ENCODE measurements at places on chromosomes 2 and 18. TPM values are rescaled to one million over a fixed set of nuclear protein-coding genes. Genes with fewer than 3 reads are reported as not detected.
A peak's percentile ranks its signal among the peaks of the same experiment; 100 is the strongest.

DNA sequence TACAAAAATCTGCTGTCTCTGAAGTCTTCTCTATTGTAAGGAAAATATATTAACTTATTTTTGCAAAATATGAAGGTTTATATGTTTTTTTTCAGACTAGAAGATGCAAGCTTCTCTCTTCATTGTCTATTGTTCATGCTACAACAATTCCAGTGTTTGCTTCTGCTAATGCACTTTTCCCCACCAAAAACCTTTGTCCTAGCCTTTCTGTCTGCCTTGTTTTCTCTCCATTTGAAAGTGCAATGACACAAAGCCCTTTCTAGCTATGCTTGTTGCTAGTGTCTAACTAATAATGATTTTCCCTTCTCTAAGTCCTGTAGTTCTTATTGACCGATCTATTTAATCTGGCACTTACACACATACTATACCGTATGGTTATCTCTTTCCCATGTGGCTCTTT lies 369.5 kb upstream of the CELF4 start:
- no peak for DNase-seq

DNA sequence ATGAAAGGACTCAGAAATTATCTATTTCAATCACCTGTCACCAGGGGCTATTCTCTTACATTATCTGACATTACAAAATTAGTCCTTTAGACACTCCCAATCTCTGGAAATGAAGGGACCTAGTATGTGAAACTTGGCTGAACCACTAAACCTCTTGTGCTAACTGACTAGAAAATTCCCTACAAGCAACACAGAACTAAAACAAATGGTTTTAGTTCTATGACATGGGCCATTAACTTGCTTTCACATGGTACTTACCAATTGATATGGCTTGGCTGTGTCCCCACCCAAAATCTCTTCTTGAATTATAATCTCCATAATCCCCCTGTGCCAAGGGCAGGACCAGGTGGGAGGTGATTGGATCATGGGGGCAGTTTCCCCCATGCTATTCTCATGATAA lies 16.6 kb downstream of the SERPINE2 start:
- DNase-seq = no peak

- peak; percentile 36 for DNase-seq
Measured at GRCh38 chr18:74951165-74951760, 257.7 kb downstream of the PTGR3 start.

DNA sequence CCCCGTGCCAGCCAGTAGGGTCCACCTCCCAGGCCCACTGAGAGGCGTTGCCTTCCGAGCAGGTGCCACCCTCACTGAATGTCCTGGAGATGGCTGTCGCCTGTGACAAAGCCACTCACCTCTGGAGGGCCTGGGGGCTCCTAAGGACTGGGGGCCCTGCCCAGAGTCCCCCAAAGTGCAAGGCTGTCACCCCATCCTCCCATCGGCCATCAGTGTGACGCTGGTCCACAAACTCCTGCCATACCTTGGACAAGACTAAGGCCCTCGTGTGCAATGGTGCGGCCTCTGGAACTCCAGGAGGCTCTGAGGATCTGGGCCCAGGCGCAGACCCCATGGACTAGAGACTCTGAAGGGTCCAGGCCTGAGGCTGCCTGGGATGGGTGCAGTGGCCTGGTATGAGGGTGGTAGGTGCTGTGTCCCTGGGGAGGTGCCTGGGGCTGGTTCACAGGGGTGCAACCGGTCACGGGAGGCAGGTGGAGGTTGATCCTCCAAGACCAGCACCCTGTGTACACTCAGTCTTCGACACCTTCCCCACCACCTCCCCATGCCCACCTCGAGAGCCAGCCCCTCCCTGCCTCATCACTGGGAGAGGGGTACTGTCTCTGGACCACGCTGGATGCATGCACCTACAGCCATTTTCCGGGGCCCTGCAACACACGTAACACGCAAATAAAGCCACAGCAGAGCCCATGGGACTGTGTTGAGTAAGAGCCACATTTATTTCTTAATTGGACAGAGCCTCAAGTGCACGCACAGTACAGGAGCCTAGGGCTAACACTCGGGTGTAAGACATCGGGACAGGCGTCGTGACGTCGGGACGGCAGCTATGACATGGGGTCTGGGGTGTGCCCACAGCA lies 21.6 kb downstream of the AQP12A start:
- DNase-seq = no peak

DNA sequence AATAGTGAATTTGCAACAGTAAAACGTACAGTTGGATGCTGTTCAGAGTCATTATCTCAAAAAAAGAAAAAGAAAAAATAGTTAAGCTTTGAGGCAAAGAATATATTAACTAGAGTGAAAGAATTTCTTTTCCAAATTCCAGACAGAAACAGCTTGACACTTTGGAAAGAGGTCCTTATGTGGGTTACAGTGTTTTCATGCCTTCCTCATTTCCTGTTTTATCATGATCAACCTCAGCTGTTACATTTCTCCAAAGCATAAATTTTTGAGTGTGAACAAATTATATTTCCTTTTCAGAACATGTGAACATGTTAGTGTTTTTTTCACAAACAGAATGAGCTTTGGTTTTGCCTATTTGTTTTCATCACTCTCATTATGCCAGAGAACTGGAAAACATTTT lies 13.6 kb downstream of the FRZB start:
- no peak for DNase-seq

GRCh38 chr2:149313512-149313972 lies 16.8 kb upstream of the LYPD6 start:
- no peak for DNase-seq

DNA sequence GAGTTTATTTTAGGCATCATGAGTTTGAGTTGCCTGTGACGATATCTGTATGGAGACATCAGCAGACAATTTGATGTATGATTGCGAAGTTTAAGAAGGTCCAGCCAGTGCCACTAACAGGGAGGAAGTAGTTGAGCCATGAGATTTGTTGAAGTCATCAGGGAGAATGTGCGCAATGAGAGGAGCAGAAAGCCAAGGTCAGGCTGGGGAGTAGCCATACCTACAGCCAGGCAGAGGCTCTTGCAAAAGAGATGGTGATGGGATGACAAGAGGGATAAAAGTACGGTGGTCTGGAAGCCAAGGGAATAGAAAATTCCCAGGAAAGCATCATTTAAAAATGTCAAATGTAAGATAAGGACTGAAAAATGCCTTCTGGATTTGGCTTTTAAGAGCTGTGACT lies 51.2 kb downstream of the LIMS1 start:
- no peak for DNase-seq

TTN gene
- 0.73 TPM for total RNA-seq
